Activated naive CD4-positive, alpha-beta T cell treated with anti-CD3 and anti-CD28 coated beads, Interleukin-2, amount 10 ng/mL, durations not matched to agents 5 hours and 36 hours (primary cell): ENCODE measurements at places on chromosomes 2 and 18. TPM values are rescaled to one million over a fixed set of nuclear protein-coding genes. Genes with fewer than 3 reads are reported as not detected.

Gene SLC9A4
- total RNA-seq, result 0.10 TPM

Gene LYPD6
- total RNA-seq, result not detected

Gene IL1R1
- 0.75 TPM for total RNA-seq

Gene CROCC2
- total RNA-seq, result not detected

Gene B4GALT6
- total RNA-seq, result 1.3 TPM

Gene EN1
- not detected for total RNA-seq

Gene COBLL1
- 0.13 TPM for total RNA-seq

Gene TMEM37
- total RNA-seq, result not detected
